ENCODE measurements at places on chromosomes 2 and 18. TPM values are rescaled to one million over a fixed set of nuclear protein-coding genes. Genes with fewer than 3 reads are reported as not detected.

GRCh38 chr2:237062585-237062984 lies 23.1 kb upstream of the COPS8 start:
- DNase-seq: no peak

DNA sequence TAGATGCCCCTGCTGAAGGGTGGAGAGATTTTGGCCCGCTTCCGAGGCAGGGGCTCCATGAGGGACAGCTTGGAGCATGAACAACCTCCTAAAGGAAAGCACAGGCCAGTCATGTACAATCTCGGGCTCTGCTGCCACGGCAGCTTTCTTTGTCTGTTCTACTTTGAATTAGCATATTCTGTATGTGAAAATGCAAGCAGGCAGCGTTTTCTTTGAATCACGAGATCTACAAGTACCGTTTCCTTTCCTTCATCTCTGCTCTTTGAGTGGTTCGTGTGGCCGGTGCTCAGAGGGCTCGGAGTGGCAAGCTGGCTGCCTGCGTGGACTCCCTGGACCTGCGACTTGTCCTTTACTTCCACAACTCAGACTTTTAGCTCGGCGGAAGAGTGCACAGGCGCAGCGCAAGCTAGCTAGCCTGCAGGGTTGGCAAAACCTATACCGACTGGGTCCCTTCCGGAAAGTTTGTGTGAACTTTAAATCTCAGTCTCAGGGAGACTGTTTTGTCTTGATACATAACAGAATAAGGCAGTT lies 6.9 kb downstream of the TWIST2 start:
- no peak for DNase-seq

DNA sequence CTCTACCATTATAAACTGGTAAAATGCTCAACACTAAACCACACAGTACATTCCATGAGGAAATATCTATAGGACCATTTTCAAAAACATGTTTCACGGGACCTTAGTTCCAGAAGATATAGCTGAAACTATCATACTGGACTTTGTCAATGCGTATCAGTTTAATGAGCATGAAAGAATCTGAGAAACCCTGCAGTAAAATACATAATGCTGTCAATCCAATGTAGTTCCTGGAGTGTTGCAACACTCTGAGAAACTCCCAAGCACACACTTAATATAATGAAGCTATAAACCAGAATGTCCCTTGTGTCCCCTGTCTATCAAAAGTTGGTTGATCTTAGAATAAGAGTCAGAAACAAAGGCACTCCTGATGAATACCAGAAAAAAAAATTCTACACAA lies 16.2 kb downstream of the IWS1 start:
- no peak for DNase-seq

- DNase-seq: peak; percentile 52
Observed at GRCh38 chr2:172931256-172931894, 144.3 kb upstream of the MAP3K20 start.

The SP140 gene
- 8.2 TPM for total RNA-seq

DNA sequence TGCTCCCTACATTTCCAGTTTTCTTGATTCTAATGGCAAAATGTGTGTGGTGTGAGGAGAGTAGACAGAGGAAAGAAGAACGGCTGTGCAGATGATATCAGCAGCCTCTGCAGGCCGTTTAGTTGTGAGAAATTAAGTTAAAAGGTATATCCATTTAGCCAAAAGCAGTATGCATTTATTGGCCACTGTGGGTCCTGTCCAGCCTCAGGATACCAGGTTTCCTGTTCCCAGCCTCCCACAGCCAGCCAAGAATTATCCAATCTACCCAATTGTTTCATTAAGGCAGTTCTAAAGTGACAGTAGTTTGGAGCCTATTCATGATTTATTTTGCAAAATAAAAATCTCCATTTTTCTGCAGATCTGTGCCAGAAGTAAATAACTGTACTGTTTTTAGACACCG lies 107.5 kb downstream of the TMEM18 start:
- DNase-seq: no peak

DNA sequence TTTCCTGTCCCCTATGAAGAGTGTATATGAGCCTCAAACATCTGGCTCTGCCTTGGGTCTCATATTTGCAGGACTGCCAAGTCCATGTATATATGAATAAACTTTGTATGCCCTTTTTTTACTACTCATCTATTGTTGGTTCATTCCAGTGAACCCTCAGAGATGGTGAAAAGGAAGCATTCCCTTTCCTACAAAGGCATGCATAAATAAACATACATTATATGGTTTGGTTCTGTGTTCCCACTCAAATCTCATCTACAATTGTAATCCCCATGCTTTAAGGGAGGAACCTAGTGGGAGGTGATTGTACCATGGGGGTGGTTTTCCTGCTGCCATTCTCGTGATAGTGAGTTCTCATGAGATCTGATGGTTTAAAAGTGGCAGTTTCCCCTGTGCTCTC lies 534.2 kb downstream of the SPAG16 start:
- no peak for DNase-seq

DNA sequence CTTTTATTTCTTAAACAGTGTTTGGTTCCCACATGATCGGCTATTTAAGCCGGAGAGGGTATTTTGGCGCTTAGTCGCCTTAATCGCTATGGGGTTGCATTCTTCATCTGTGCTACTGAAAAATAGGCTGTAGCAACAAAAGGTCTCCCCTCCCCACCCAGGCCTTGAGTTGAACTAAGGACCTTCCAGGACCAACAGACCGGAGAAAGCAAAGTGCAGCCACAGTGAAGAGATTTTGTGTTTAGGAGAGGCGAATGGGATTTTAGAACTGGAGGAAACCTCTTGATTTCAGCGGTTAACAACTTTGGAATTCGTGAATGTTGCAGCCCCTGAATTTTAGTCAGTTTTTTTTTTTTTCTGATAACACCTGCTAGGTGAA lies 1.4 kb downstream of the ITGA6 start:
- DNase-seq: no peak

- DNase-seq: no peak
Observed at GRCh38 chr2:168495524-168495923, 39.5 kb downstream of the CERS6 start.

GRCh38 chr2:5365871-5366461 lies 326.2 kb upstream of the SOX11 start:
- DNase-seq: peak; percentile 72

DNA sequence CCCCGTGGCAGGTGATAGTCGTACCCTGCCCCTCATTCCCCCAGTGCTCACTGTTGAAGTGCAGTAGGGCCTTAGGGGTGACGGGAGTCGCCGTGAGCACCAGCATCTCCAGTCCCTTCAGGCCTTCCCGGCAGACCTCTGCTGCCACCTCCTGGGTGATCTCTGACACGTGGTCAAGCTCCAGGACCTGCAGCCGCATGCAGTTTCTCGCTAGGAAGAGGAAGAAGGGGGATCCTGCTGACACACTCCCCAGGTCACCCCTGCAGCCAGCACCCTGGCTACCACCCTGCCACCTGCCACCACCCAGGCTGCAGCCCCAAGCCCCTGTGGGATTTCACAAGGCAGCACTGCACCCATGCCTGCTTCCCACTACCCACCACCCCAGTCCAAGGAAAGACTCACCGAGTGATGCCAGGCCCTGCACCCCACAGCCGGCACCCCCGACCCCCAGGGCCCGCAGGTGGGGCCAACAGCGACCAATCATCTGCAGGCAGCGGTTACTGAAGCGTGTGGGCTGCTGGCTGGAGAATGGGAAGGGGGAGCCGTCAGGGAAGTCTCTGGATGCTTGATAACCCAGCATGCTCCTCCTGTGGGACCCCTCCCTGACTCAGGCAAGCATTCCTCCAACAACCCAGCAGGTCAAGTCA lies 23.8 kb downstream of the FBXO41 start:
- peak; percentile 25 for DNase-seq

DNA sequence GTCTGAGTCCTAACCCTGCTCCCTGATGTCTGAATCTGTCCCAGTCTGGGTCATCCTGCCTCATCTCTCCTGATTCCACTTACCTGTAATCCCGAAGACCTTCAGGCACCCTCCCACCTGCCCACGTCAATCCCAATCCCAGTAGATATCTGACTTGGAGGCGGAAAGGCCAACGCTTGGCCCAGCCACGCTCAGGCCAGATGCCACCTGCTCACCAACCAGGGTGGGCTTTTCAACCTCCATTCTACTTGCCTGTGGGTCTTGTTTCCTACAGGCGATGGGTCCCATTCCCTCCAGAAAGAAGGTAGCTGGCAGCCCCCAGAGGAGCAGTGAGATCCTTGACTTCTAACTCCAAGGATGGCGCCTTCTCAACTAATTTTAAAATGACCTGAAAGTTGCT lies 59.7 kb downstream of the INPP5D start:
- no peak for DNase-seq

- peak; percentile 67 for DNase-seq
Observed at GRCh38 chr2:144510294-144510991, 9.5 kb downstream of the ZEB2 start.

DNA sequence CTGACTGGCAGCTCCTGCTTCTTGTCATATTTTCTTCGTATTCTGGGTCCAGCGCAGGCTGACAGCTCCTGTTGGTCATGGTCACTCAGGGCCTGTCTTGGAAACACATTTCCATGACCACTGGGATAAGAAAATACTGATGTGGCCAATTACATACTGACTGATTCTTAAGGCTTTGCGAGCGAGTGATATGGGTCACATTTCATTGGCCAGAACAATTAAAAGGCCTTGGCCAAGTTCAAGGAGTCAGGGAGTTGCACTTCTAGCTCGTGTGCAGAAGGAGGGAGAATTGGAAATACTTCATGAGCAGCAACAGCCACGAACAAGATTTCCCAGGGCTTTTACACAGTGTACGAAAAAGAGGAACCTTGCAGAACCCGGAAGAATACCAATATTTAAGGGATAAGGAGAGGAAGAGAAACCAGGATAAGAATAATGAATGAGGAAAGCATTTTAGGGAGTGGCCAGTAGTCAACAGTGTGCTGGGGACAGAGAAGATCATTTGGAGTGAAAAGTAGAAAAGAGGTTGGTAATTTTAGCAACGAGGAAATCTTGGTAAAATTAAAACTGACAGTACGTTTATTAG lies 149.5 kb downstream of the ATP9B start:
- DNase-seq: no peak

GRCh38 chr2:133553251-133553650 lies 15.0 kb downstream of the NCKAP5 start:
- no peak for DNase-seq

The SLC19A3 gene
- 6.7 TPM for total RNA-seq

The SLC14A1 gene
- total RNA-seq: 15.2 TPM

- DNase-seq: peak; percentile 91
Observed at GRCh38 chr2:64606479-64607363, 47.0 kb downstream of the SERTAD2 start.
